ENCODE measurements at places on chromosomes 2 and 18.

- no peak for DNase-seq
Observed at GRCh38 chr2:232486558-232487384, 863 bp downstream of the ECEL1 start.

DNA sequence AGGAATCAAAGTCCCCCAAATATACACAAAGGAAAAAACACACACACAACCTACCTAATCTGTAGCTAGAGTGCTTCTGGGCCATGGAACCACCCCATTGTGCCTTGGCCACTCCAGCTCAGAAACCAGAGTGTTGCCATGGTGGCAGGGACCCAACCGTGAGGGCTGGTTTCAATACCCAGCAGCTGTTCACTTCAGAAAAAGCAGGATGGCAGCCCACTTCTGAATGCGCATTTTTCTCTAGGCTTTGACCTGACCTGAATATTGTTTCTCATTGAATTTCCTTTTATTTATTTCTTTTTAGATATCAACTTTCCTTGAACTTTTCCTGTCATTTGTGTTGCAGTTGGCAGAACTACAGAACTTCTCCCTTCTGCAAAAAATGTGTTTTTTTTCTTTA, 43.0 kb upstream of the EHBP1 start:
- DNase-seq: no peak

GRCh38 chr2:218807626-218808025, 24.0 kb downstream of the PRKAG3 start:
- DNase-seq: no peak

DNA sequence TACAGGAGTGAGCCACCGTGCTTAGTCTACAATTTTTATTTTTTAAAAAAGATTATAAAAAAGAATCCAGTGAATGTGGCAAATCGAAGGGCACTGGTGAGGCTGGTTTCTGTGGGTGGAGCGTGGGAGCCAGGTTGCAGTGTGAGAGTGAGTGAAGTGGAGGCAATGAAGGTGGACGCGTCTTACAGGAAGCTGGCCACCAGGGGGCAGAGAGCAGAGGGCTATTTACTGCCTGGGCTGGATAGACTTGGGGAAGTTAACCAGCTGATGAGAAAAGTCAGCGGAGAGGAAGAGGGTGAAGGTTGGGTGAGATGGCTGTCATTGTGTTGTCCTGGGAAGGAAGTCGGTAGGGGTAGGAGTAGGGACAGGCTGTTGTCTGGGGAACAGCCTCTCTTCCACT, 6.8 kb downstream of the SCTR start:
- peak; percentile 76 for DNase-seq

GRCh38 chr2:200446612-200447011, 63.3 kb downstream of the KCTD18 start:
- DNase-seq: no peak

- DNase-seq: no peak
Observed at GRCh38 chr2:193946806-193947205, 1710.2 kb upstream of the SLC39A10 start.

DNA sequence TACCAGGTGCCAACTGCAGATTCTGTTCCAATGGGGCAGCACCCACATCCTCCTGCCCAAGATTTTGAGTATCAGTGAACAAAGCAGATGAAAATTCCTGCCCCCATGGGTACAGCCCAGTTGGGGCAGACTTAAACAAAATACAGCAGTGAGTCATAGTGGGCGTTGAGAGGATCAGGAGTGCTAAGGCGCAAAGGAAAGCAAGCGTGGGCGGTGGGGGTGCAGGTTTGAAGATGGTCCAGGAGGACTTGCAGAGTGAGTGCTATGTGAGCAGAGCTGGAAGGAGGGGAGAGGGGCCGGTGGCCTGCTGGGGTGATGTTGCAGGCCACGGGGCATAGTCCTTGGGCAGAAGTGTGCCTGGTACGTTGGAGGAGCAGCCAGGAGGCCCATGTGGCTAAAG, 24.7 kb downstream of the STEAP3 start:
- DNase-seq: peak; percentile 78

DNA sequence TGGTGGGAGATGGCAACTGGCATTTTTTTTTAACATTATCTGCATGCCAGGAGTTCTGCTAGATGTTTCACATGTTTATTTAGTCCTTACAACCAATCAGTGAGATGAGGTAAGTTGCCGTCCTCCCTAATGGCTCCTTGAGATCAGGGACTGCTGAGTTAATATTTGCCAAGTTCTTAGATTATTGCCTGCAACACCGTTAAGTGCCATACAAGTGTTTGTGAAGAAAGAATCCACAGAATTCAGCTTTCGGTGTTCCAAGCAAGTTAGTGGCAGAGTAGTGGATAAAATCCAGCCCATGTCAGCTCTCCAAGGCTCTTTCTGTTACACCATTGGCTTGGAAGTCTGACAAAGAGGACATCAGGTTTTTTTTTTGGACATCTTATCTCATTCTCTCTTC, 95.9 kb downstream of the C1QL2 start:
- DNase-seq: no peak

- DNase-seq: peak; percentile 70
Observed at GRCh38 chr18:77059294-77059916, 73.2 kb downstream of the MBP start.

- no peak for DNase-seq
Observed at GRCh38 chr2:47644351-47644750, 138.6 kb upstream of the MSH6 start.

- peak; percentile 16 for DNase-seq
Observed at GRCh38 chr2:224646242-224646846, 61.2 kb upstream of the CUL3 start.

DNA sequence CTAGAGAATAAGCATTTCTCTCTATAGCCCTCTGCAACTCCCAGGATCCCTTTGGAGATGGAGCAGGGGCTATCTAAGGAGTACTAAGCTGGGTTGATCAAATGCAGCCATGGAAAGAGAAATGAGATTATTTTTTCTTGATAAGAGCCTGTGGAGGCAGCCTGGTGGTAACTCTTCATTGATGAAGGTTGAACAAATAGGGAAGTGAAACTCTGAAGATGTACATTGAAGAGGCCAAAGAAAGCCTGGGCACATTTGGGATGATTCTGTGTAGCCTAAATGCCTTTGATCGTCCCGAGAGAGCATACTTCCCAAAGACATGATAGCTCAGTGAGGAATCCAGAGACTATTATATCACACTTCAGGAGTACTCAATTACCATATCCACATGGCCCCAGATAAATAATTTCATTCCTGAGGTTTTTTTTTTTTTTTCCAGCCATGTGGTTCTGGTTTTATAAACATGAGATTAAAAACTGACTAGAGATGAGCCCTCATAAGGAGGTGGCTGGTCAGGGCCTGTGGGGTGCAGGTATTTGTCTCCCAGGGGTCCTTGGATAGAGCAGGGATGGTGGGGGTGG, 192.5 kb downstream of the TPGS2 start:
- DNase-seq: no peak

DNA sequence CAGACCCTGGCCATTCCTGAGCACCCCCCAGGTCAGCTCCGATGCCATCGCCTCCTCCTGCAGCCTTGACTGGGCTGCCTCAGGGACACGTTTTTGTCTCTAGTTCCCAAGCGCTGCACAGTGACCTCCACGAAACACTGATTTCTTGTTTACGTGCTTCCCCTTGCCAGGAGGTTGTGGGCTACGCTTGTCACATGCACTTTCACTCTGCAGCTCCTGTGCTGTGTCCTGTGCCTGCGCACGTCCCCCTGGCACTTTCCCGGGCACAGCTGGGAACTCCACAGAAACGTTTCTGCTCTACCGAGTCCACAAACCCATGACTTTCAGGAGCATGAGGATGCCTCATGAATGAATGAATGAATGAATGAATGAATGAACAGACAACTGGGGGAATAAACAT, 160.6 kb downstream of the LAMA1 start:
- no peak for DNase-seq

GRCh38 chr2:9818097-9818496, 25.2 kb upstream of the TAF1B start:
- DNase-seq: no peak

- DNase-seq: no peak
Observed at GRCh38 chr18:39842366-39842914, 2112.6 kb upstream of the PIK3C3 start.

DNA sequence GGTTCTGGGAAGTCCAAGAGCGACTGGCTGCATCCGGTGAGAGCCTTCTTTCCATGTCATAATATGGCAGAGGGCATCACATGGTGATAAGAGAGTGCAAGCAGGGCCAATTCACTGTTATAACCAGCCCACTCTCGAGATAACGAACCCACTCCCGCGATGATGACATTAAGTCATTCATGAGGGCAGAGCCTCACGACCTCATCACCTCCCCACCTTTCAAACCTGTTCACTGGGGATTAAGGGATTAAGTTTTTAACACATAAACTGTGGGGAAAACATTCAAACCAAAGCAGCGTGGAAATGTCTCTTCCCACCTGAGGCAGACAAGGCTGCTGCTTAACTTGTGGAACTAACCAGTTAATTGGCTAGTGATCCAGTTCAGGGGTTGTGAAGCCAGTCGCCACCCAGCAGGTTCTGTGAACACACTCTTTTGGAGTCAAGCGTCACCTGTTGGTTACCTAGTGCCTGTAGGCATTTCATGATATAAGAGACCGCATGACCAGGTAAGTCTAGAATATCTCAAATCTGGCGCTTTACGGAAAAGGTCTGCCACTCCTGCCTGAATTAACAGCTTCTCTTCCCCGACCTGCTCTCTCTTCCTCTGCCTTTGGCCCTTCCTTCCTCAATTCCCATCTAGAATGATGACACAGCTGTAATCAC, 54.3 kb downstream of the EDAR start:
- no peak for DNase-seq

GRCh38 chr2:112658839-112659667, 13.3 kb downstream of the SLC20A1 start:
- no peak for DNase-seq

DNA sequence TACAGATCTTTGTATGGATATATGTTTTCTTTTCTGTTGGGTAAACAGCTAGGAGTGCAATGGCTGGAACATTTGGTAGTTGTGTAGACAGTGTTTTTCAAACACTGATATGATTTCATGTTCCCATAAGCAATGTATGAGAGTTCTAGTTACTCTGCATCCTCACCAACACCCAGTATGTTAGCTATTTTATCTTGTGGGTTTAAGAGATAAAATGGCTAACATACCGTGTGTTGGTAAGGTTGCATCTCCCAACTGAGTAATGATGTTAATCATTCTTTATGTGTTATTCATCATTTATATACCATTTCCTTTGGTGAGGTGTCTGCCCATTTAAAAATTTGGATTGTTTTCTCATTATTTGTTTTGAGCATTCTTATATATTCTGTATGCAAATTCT, 65.7 kb downstream of the LYPD6B start:
- no peak for DNase-seq

DNA sequence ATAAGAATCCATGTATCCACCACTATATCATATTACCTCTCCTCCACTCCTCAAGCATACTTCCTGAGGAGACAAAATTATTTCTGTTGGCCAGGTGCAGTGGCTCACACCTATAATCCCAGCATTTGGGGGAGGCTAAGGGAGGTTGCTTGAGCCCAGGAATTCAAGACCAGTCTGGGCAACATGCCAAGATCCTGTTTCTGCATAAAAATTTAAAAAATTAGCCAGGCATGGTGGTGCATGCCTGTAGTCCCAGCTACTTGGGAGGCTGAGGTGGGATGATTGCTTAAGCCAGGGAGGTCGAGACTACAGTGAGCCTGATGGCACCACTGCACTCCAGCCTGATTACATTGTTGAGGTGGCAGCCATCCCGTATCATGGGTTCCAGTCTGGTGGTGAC, 9.2 kb downstream of the INHA start:
- DNase-seq: no peak

DNA sequence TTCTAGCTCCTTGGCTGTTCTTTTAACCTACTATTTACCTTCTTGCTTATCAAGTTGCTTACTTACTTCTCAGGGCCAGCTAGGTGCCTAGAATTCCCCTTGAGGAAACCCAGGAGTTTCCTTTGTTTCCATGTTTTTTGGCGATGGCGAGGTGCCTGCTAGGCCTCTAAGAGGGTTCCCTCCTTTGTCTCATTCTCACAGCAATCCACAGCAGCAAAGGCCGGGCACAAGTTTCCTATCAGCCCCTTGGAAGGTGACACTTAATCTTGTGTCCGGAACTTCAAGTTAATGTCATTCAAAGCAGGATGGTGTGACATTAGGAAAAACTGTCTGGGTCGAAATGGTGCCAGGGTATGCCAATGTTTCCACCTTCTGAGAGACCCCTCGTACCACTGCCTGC, 101.9 kb upstream of the EPC2 start:
- DNase-seq: no peak

GRCh38 chr2:10864861-10865636, 46.7 kb upstream of the KCNF1 start:
- DNase-seq: no peak

All from AG08396 (cell line).